ENCODE measurements at places on chromosomes 3 and 15. TPM values are rescaled to one million over a fixed set of nuclear protein-coding genes. Genes with fewer than 3 reads are reported as not detected.

SUMF1 gene
- total RNA-seq: 21.7 TPM

OIP5 gene
- total RNA-seq: 13.6 TPM

SERINC4 gene
- total RNA-seq: 0.05 TPM

SLCO3A1 gene
- total RNA-seq: 24.7 TPM

RUBCN gene
- total RNA-seq: 10.9 TPM

ATP13A5 gene
- not detected for total RNA-seq

GAP43 gene
- total RNA-seq: not detected

NCBP2 gene
- total RNA-seq: 47.6 TPM

IGF1R gene
- total RNA-seq: 55.6 TPM

MOBP gene
- not detected for total RNA-seq

SEMA3B gene
- total RNA-seq: 9.3 TPM
